ENCODE measurements at places on chromosomes 4 and X. TPM values are rescaled to one million over a fixed set of nuclear protein-coding genes. Genes with fewer than 3 reads are reported as not detected.

Gene VCX3B
- not detected for total RNA-seq

Gene TKTL1
- total RNA-seq, result not detected

Gene USP17L30
- total RNA-seq, result not detected

Gene FAM9B
- not detected for total RNA-seq

Gene SAGE1
- total RNA-seq, result not detected

Gene PFKFB1
- not detected for total RNA-seq

Gene FAAH2
- total RNA-seq, result 2.1 TPM

Gene TAF7L
- total RNA-seq, result not detected

Gene PABPC1L2A
- not detected for total RNA-seq

Gene RNF150
- 21.5 TPM for total RNA-seq

Gene LRAT
- not detected for total RNA-seq

Gene SLC4A4
- total RNA-seq, result 2.2 TPM

Gene ODAPH
- total RNA-seq, result not detected

Gene SOWAHB
- not detected for total RNA-seq

Gene MMRN1
- total RNA-seq, result 6.5 TPM

Gene C4orf51
- total RNA-seq, result not detected

Gene TMEM156
- total RNA-seq, result 15.3 TPM

Gene RIPPLY1
- not detected for total RNA-seq
